ENCODE measurements at places on chromosomes 11 and 22. TPM values are rescaled to one million over a fixed set of nuclear protein-coding genes. Genes with fewer than 3 reads are reported as not detected.

TRIM5 gene
- total RNA-seq = 7.6 TPM

LRRC74B gene
- total RNA-seq = 0.46 TPM

DDTL gene
- 3.9 TPM for total RNA-seq

OR2AG1 gene
- total RNA-seq = not detected

CRYBB3 gene
- total RNA-seq = not detected

APOL1 gene
- 0.92 TPM for total RNA-seq

POU2AF2 gene
- not detected for total RNA-seq

SLC15A3 gene
- total RNA-seq = 9.9 TPM

SMIM35 gene
- under 0.01 TPM for total RNA-seq

HPX gene
- 2.1 TPM for total RNA-seq

SMARCB1 gene
- total RNA-seq = 30.9 TPM

LRRC10B gene
- 6.7 TPM for total RNA-seq

SCGB1D4 gene
- not detected for total RNA-seq

LRP5 gene
- 13.6 TPM for total RNA-seq

CYB5R2 gene
- total RNA-seq = 2.5 TPM

C22orf42 gene
- 24.7 TPM for total RNA-seq

OR52R1 gene
- total RNA-seq = not detected

GPHA2 gene
- not detected for total RNA-seq

NPTXR gene
- 64.6 TPM for total RNA-seq

SLN gene
- total RNA-seq = not detected

SYT12 gene
- 6.0 TPM for total RNA-seq

HBB gene
- total RNA-seq = 550 TPM

PHETA2 gene
- 3.5 TPM for total RNA-seq

OR5B21 gene
- total RNA-seq = not detected

RIC3 gene
- total RNA-seq = 72.9 TPM

IFTAP gene
- 66.0 TPM for total RNA-seq

MOV10L1 gene
- total RNA-seq = 1.8 TPM

ROBO4 gene
- 8.1 TPM for total RNA-seq

INSC gene
- total RNA-seq = 0.23 TPM

DAGLA gene
- total RNA-seq = 11.3 TPM

C22orf31 gene
- not detected for total RNA-seq

MYOD1 gene
- not detected for total RNA-seq

SLC35F2 gene
- 11.5 TPM for total RNA-seq

FREY1 gene
- total RNA-seq = 1.2 TPM

BATF2 gene
- not detected for total RNA-seq

DRD2 gene
- total RNA-seq = 6.5 TPM

TIMP3 gene
- total RNA-seq = 53.5 TPM

MUC5B gene
- total RNA-seq = not detected

ADAMTS15 gene
- total RNA-seq = 6.2 TPM

ZC3H12C gene
- total RNA-seq = 34.4 TPM

OR8D1 gene
- not detected for total RNA-seq

Data from diencephalon (tissue), 1 donor.